ENCODE measurements at places on chromosomes 5 and 9.

- no peak for DNase-seq
Observed at GRCh38 chr5:180644129-180644824, 5.1 kb downstream of the FLT4 start.

GRCh38 chr5:44365345-44365744, 23.9 kb downstream of the FGF10 start:
- DNase-seq, result no peak

GRCh38 chr9:73893230-73893629, 603.9 kb upstream of the RORB start:
- DNase-seq, result no peak

- peak; percentile 45 for DNase-seq
Observed at GRCh38 chr9:7930613-7931012, 131.0 kb upstream of the DMAC1 start.

DNA sequence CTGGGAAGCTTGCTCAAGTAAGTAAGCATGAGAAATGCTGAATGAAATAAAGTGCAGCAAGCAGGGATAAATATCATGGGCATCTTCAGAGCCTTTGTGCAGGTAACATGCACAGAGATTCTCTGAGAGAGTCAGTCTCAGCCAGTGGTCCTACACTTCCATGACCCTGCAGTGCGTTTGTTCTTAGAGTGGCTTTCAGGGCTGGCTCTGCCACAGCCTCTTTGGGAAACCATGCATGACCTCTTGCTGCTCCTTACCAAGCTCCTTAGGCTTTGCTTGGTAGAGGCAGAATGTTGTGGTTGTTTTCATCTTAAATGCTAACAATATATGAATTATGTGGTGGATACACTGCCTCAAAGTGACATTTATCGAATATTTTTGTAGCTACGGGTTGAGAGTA, 5.4 kb downstream of the SYK start:
- no peak for DNase-seq

GRCh38 chr5:141051521-141051866, 320 bp downstream of the PCDHB1 start:
- DNase-seq, result no peak

DNA sequence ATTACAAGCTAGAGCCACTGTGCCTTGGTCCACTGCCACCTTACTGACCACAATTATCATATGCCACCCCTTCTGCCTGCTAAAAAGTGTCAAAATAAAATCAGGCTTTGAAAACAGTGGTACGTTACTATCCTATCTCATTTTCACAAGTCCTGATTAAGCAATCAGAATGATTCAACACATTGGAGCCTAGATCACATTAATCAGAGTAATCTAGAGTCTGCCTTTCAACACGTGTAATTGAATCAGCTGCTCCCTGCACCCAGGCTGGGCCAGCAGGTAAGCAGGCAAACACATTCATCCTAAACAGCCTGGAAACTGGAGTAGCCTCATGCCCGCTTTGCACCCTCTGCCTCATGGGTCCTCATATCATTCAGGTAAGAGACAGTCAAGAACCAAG, 186.2 kb downstream of the DCP2 start:
- DNase-seq, result no peak

- no peak for DNase-seq
Observed at GRCh38 chr9:35380039-35380438, 109.9 kb upstream of the RUSC2 start.

GRCh38 chr9:81032831-81033230, 656.5 kb downstream of the TLE1 start:
- DNase-seq, result no peak

- DNase-seq, result no peak
Observed at GRCh38 chr5:73183000-73183399, 10.0 kb downstream of the TMEM174 start.

DNA sequence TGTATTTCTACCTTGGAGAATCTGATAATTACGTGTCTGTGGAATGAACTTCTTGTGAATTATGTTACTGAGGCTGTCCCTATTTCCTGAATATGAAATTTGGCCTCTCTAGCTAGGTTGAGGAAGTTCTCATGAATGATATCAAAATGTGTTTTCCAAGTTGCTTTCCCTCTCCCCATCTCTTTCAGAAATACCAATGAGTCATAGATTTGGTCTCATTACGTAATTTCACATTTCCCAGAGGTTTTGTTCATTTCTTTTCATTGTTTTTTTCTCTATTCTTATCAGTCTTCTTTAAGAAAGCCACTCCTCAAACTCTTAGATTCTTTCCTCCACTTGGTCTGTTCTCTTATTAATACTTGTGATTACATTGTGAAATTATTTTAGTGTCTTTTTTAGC, 923.8 kb upstream of the CDH9 start:
- DNase-seq, result no peak

DNA sequence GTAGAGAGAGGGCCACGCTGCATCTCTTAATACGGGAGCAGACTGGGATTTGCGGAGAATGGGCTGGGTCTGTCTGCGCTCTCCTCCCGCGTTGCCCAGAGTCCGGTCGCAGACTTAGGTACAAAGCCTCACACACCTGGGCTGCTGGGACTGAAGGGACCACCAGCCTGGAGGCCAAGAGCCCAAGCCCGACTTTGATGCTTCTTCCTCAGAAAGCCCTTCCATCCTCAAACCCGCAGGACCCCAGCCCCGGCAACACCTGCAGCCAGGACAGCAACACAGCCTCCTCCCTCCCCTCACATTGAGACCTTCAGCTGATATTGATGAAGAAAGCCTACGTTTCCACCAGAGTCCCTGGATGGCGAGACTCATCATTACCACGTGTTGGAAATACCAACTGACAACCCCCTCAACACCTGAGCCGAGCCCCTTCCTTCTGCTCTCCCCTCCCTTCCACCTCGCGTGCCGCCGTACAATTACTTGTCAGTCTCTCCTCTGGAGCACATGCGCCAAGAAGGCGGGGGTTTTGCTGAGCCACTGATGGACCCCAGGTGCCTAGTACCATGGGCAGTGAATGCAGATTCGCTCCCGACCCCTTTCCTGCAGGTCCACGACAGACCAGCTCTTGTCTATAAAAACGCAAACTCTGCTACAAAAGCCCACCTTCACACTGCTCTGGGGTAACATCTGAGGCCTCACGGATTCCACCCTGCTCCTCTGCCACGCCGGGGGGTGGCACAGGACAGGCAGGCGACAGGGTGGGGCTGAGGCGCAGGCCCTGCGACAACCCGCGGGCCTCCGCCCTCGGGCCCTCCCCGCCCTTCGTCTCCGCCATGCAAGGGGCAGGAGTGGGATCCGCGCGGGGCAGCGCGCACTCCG, 841 bp downstream of the ASB6 start:
- no peak for DNase-seq

DNA sequence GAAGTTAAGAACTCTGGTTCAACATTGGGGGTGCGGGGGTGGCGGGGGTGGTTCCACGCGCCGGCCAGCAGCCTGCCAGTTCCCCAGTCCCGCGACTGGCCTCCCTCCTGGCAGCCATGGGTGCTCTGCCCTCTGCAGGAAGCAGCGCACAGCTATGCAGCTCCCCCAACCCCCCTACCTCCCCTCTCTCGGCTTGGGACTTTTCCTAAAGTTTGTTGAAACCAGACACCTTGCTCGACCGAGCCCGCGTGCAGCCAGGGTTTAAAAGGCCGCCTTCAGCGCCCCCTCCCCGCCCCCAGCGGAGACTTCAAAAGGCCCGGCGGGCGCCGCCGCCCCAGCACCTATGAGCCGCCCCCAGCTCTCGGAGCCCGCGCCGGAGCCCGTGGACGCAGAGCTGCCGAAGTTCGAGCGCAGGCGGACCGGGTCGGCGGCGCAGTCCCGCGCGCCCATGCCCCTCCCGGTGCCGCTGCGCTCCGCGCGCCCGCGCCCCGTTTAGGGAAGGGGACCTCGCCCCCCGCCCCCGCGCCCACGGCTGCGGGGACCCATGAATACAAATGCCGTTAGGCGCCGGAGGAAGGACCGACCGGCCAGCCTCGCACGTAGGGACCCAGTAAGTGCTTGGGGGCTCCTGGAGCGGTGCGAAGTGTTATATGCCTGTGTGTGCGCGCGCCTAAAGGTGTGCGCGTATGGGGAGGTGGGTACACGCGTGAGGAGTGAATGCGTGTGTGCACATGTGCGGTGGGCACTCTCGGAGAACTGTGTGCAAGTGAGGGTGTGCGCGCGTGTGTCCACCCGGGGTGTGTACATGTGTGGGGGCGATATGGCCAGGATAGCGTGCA, 1.4 kb upstream of the COL27A1 start:
- DNase-seq, result peak; percentile 59

- no peak for DNase-seq
Observed at GRCh38 chr9:109320331-109320741, 523 bp downstream of the EPB41L4B start.

DNA sequence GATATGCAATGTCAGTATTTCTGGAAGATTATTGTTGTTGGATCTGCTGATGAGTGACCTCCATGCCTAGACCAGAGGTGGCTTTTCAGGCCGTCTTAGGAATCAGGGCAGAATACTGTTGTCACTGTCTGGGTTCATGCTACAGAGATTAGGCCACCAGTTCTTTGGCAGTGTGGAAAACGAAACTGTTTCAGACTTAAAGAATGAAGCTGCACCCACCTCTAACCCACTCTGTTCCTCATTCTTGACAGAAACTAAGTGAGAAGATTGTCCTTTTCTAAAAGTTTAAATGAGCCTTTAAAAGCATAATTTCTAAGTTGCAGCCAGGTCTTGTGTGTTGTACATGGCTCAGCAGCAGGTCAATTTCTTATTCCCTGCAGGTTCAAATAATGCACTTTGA, 444.3 kb downstream of the ENC1 start:
- no peak for DNase-seq

GRCh38 chr5:142685418-142686209, at the start of gene FGF1:
FGF1 (minus strand) TSS chr5:142686090; CDS start chr5:142614127, 71,963 bp downstream.
- no peak for DNase-seq

- no peak for DNase-seq
Observed at GRCh38 chr9:132042324-132042723, 37.3 kb downstream of the MED27 start.

- no peak for DNase-seq
Observed at GRCh38 chr5:120297616-120298015, 166.5 kb upstream of the PRR16 start.

- DNase-seq, result no peak
Observed at GRCh38 chr5:65326922-65327321, 154.8 kb downstream of the ADAMTS6 start.

GRCh38 chr5:66377747-66378146, 218.4 kb upstream of the MAST4 start:
- DNase-seq, result no peak

DNA sequence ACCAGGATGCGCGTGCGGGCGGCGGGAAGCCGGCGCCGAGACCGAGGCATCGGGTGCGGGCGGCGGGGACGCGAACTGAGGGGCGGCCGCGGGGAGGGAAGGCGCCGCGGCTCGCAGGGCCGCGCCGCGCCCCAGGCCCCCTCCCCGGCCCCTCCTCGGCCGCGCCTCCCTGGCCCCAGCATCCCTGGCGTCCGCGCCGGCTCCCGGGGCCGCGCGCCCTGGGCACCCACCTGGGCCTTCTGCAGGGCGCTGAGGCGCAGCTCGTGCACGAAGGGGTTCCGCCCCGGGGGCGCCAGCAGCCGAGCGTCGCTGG, 324 bp downstream of the LPCAT1 start:
- DNase-seq, result no peak

DNA sequence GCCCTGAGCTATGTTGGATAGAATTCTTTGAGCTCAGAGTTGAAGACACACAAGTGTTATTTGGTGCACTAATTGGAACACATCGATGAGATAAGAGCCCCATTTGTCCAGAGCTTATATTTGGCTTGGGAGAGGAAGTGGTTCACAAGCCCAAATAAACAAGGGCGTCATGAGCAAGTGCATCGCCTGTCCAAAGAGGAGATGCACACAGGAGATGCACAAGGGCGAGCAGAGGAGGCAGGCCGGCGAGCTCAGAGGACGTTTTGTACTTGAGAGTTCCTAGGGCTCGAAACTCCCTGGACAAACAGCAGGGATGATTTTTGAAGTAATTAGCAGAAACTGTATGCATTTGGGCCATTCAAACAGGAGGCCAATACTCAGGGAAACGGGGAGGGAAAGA, 212.8 kb upstream of the IRX1 start:
- DNase-seq, result no peak

GRCh38 chr9:2255128-2255527, 240.0 kb downstream of the SMARCA2 start:
- no peak for DNase-seq

DNA sequence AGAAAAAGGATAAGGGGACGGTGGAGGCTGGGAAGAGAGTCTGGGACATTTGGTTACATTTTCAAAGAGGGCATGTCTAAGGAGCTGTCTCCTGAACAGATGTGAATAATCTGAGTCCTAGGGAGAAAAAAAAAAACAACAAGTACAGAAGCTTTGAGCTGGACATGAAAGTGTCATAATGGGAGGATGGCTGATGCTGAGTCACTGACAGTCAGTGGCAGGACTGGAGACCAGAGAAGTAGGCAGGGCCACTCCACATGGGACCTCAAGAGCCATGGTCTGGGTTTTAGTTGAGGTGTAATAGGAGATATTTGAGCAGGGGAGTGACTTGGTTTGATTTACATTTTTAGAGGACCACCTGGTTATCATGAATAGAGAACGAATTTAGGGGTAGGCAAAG, 70.6 kb downstream of the DPYSL3 start:
- DNase-seq, result no peak

DNA sequence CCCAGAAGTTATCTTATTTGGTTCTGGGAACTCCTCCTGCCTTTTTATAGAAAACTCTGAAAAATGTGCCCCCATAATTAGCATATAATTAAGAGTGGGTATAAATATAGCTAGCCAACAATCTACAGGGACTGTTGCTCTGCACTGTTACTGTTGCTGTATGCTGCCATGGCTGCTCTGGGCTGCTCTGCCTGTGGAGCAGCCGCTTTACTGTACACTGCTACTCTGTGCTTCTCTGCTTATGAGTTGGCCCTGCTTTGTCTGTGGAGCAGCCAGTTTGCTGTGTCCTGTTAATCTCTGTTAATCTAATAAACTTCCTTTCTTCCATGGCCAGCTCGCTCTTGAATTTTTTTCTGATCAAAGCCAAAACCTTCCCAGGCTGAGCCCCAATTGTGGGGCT, 2244.0 kb upstream of the ACO1 start:
- no peak for DNase-seq

GRCh38 chr5:132812781-132813598, at the start of gene SOWAHA:
SOWAHA (plus strand) TSS chr5:132813302; CDS start chr5:132813622, 320 bp downstream.
- DNase-seq, result peak; percentile 41

GRCh38 chr5:93899026-93899600, 157.7 kb upstream of the POU5F2 start:
- DNase-seq, result no peak

DNA sequence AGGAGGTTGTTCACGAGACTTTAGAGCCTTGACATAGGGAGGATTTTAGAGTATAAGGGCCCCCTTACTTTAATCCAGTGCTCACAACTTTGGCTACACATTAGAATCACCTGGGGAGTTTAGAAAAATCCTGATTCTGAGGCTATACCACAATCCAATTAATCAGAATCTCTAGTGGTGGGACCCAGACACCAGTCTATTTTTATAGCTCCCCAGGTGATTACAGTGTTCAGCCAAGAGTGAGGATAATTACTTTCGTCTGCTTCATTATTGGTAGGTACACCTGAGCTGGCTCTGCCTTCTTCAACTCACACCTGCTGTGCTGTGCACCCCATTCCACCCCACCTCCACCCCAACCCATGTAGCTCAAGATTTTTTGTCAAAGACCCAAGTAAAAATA, 141.3 kb upstream of the EPB41L4A start:
- no peak for DNase-seq

- no peak for DNase-seq
Observed at GRCh38 chr5:131671994-131672655, 37.1 kb upstream of the RAPGEF6 start.
